ENCODE measurements at places on chromosomes 2 and 18.

- no peak for DNase-seq
These were observed 53.9 kb downstream of the SPATS2L start for GRCh38 chr2:200360364-200360763.

- DNase-seq: no peak
These were observed 114.4 kb downstream of the NFATC1 start for GRCh38 chr18:79510046-79510685.

DNA sequence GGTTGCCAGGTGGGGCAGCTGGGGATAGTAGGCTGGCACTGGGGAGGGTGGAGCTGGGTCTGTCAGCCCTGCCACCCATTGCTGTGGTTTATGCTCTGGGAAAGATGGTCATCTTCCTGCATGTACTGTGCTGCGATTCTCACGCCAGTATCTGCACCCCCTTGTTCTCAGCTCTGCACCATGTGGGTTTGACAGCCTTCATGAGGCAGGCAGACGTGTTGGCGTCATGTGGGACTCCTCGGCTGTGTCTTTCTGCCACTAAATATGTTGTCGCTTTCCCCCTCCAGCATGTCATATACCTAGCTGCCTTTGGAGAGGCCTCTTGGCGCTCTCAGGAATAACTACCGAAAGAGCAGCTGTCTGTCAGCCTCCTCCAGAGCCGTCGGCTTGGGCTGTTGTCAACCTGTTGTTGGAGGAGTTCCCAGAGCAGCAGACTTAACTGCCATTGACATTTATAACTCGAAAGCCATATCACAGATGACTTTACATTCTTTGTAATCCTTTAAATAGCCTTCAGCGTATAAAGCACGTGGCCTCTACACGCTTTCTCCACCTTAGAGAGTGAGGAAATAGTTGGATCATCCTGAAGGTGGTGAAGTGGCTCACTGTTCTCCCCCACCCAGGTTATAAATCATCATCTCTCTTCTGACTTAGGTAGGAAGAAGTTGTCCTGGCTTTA is 80.4 kb upstream of the MGAT5 start:
- peak; percentile 65 for DNase-seq

GRCh38 chr18:12518832-12519531 is 111.3 kb downstream of the PRELID3A start:
- no peak for DNase-seq

DNA sequence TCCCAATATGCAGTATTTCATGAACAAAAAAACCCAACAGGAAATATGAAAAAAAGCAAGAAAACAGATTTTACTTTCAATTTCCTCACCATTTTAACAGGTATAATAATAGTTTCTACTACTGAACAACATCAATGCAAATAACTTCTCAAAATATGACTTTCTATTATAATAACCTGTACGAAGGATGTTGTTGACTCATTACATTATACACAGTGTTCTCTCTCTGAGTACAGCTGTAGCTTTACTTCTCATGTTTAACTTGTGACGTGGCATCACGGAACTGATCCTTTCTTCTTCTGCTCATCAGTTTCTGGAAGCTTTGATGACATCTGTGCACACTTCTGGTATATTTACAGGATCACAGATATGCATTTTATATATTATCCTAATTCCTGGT is 40.0 kb downstream of the FAM228A start:
- DNase-seq: no peak

DNA sequence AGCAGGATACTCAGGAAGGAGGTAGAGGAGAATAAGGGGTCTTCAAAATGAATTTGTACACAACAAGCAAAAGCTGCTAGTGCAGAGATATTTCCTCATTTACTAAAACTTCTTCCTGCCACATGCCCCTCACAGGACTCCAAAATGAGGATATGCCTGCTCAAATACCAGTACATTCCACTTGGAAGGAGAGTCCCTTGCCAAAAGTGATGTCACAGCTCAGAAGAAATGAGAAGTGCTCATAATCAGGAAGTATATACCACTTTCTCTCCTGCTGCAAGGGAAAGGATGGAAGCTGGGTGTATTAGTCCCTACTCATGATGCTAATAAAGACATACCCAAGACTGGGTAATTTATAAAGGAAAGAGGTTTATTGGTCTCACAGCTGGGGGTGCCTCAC is 87.7 kb upstream of the FSHR start:
- no peak for DNase-seq

GRCh38 chr18:25225151-25225550 is 126.8 kb downstream of the ZNF521 start:
- DNase-seq: no peak

GRCh38 chr2:157808421-157808820 is 67.7 kb downstream of the ACVR1 start:
- DNase-seq: no peak

GRCh38 chr2:138620431-138620830 is 118.9 kb downstream of the SPOPL start:
- no peak for DNase-seq

GRCh38 chr2:219498280-219499057 is at the start of gene GMPPA:
Gene GMPPA (plus strand): TSS chr2:219498891. CDS start chr2:219499976, 1,085 bp downstream.
- peak; percentile 95 for DNase-seq

DNA sequence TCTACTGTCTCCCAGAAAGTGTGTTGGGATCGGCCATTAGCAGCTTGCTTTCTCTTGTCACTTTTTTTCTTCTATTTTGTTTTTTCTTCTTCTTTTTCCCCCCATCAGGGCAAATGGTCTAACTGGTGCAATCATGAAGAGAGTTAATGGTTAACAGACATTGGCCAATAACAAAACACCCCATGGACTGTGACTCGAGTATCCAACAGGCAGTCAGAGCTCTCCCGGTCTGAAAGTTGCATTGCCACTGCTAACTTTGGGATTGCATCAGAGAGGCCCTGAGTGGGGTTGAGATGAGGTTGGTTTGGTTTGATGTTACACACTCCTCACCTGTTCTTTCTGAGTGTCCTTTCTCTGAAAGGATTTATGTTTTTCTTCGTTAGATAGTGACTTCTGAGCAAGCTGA is 12.9 kb upstream of the SNORC start:
- DNase-seq: no peak

GRCh38 chr2:189719571-189719970 is 43.0 kb downstream of the OSGEPL1 start:
- peak; percentile 33 for DNase-seq

DNA sequence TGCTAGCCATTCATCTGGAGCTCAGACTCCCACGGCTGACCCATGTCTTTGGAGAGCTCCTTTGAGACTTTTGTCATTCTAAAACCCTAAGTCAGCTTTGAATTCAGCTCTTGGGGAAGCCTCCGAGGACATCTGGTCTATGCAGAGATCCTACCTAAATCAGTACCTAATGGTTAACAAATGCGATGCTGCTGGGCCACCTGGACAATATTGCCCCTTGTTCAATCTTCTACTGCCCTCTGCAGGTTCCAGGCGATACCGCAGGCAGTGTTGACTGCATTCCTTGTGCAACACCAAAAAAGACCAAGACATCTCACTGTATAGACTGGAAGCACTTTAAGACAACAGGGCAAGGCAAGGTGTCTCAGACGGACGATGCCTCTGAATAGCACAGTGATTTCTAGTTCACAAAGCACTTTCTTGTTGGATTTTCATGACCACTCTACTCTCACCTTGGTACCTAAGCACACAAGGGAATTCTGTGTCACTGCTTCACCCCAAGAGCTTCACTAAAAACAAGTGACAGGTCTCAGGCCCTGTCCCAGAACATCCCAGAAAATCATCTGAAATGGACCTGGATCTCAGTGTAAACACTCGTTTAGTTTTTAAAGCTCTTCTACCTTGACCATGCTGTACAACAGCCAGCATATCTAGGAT is 80.9 kb downstream of the XDH start:
- peak; percentile 58 for DNase-seq

- no peak for DNase-seq
These were observed 462.6 kb downstream of the EPHA4 start for GRCh38 chr2:221109552-221109951.

GRCh38 chr2:80291656-80292055 is 12.9 kb downstream of the LRRTM1 start:
- no peak for DNase-seq

GRCh38 chr2:183229386-183229785 is 105.1 kb downstream of the NUP35 start:
- no peak for DNase-seq

GRCh38 chr2:73111073-73112025 is 1.4 kb downstream of the RAB11FIP5 start:
- no peak for DNase-seq

DNA sequence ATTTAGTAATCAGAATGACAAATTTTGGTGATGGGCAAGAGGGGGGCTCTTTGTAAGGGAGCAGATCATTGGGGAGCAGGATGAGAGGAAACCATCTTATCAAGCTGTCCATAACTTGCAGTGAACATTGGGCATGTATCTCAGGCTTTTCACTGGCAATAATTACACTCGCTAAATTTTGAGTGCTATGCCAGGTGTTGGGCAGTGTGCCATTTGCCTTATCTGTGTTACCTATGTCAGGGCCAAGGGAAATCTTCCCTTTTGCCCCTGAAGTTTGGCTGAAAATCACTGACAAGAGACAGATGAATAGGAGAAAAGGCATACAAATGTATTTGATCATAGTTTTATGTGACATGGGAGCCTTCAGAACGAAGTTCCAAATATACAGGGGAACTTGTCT is 39.0 kb downstream of the NOSTRIN start:
- no peak for DNase-seq

DNA sequence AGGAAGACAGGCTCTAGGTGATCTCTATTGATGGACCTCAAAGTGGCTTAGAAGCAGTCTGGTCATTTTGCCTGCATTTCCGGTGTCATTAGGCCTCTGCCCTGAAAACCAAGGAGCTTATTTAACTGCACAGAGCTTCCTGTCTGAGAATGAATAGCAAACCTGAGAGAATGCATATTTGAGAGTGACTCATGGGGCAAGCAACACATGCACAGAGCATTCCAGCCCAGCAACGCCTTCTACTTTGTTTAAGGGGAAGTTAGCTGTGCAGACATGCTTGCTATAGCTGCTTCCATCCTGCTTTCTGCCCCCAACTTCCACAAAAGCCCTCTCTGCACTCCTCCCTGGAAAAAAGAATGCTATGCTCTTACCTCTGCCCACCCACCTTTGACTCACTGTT is 232.8 kb downstream of the GRB14 start:
- DNase-seq: peak; percentile 45

DNA sequence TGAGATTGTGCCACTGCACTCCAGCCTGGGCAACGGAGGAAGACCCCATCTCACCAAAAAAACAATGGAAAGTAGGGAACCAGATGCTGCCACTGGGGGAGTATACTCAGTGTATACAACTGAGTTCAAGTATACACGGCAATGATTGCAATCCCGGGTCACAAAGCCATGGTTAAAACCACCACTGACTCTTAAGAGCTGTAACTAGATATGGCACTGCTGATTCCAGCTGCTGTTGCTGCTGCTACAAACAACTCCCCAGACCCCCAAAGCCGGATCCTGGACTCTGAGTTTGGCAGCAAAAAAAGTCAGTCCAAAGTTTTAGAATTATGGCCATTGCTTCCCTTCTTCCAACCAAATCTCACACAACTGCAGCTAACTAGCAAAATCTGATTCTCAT is 43.7 kb upstream of the COX7A2L start:
- no peak for DNase-seq

DNA sequence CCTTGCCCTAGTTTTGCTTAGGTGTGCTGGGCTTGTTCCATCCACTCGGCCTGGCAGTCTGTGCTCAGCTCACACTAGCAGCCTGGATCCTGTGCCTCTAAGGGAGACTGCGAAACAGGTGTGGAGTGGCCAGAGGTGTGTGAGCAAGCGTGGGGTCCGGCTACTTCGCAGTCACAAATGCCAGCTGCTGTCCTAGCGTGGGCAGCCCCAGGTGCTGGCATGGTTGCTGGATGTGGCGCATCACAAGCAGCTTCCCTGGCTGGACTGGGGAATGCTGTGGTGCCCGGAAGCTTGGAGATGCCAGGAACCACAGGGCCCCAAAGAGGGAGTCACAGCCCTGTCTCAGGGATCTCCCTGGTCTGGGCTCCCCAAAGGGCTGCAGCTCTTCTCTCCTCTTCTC is 119.0 kb upstream of the TMEFF2 start:
- no peak for DNase-seq

DNA sequence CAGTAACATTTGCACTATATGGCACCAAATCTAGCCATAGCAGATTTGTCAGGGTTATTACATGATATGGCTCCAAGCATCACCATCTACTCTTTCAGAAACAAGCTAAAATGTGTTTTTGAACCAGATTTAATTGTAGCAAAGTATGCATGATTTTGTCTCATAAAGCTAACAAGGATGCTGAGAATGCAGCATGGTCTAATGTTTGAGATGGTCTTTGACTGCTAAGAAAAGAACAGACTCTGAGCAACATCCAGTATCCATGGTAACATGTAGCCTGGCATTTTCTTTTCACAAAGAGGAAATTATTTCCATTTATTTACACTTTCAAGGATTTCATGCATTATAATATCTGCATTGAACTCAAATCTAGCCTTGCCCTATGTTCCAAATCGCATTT is 206.5 kb downstream of the PDE1A start:
- DNase-seq: no peak

DNA sequence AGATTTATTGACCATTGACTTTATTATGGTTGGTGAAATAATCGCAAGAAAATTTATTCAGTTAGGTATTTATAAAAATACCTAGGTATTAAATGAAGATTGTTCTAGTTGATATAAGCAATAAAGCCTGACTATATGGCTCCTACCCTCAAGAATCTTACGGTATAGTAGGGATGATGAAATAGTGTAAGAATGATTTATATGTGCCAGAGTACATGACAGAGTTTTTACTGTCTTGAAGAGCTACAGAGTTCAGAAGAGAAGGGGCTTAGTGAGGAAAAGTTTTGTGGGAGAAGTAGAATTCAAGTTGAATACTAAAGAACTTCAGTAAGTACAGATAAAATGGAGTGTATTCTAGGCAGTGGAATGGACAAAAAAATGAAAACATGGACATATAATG is 9.7 kb downstream of the CREB1 start:
- no peak for DNase-seq

GRCh38 chr2:171652416-171652785 is 34.9 kb upstream of the DYNC1I2 start:
- no peak for DNase-seq

DNA sequence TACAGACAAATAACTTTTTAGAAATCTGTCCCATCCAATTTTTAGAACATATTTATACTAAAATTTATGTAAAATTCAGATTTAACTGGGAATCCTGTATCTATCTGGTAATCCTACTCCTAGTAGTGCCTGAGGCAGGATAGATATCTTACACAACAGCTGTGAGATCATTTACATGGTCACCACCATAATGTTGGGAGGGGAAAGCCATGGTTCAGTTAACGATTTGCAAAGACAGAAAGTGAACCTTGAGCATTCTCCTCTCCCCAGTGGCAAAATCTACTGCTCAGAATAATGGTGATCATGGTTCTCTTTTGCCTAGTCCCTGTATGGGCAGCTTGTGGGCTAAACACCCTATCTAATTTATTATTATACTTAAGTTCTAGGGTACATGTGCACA is 7.7 kb upstream of the TMEM247 start:
- DNase-seq: no peak

All from putamen (tissue), 1 donor.